ENCODE measurements at places on chromosomes 1 and 21. TPM values are rescaled to one million over a fixed set of nuclear protein-coding genes. Genes with fewer than 3 reads are reported as not detected.

C1orf74 gene
- 3.2 TPM for total RNA-seq

TMPRSS15 gene
- not detected for total RNA-seq

SYT2 gene
- not detected for total RNA-seq

CCDC190 gene
- not detected for total RNA-seq

TMEM52 gene
- 0.99 TPM for total RNA-seq

TRIM46 gene
- 10.2 TPM for total RNA-seq

SPSB1 gene
- 10.0 TPM for total RNA-seq

PRRX1 gene
- total RNA-seq, result not detected

RXRG gene
- not detected for total RNA-seq

MTARC2 gene
- not detected for total RNA-seq

TNFRSF14 gene
- 215 TPM for total RNA-seq

GJA4 gene
- total RNA-seq, result not detected

- no peak overlapping the region for H3K27ac ChIP-seq
- peaks cover 9% of the 10 kb centered on the region for H3K36me3 ChIP-seq
- peaks cover 3% of the 10 kb centered on the region for H3K27me3 ChIP-seq
- DNase-seq, result no peak
- H3K4me1 ChIP-seq, result peaks cover 11% of the 10 kb centered on the region
These were observed 101.3 kb downstream of the TGFBR3 start for GRCh38 chr1:91784616-91785015.

GRCh38 chr1:205270271-205270670, 42.5 kb downstream of the TMCC2 start:
- no peak overlapping the region for H3K4me3 ChIP-seq
- no peak overlapping the region for H3K27ac ChIP-seq
- H3K36me3 ChIP-seq, result peaks cover 9% of the 10 kb centered on the region

- no peak overlapping the region for H3K4me3 ChIP-seq
- peaks cover 50% of the 10 kb centered on the region for H3K4me1 ChIP-seq
- H3K27me3 ChIP-seq, result peaks cover 1% of the 10 kb centered on the region
- no peak for DNase-seq
- peaks cover 1% of the 10 kb centered on the region for H3K36me3 ChIP-seq
These were observed 35.7 kb upstream of the THEM4 start for GRCh38 chr1:151944857-151945575.

- H3K27me3 ChIP-seq, result no peaks in the 10 kb centered on the region
- peaks cover 44% of the 10 kb centered on the region for H3K4me1 ChIP-seq
- H3K4me3 ChIP-seq, result peak overlapping the region; percentile 64
- no peak for DNase-seq
- H3K36me3 ChIP-seq, result peaks cover 74% of the 10 kb centered on the region
These were observed 5.5 kb downstream of the PTPN7 start for GRCh38 chr1:202154766-202155477.

GRCh38 chr1:203401199-203401877, 50.4 kb upstream of the FMOD start:
- H3K36me3 ChIP-seq, result no peaks in the 10 kb centered on the region
- no peaks in the 10 kb centered on the region for H3K4me1 ChIP-seq
- H3K27me3 ChIP-seq, result peaks cover 22% of the 10 kb centered on the region
- H3K27ac ChIP-seq, result no peak overlapping the region
- no peak overlapping the region for H3K4me3 ChIP-seq

GRCh38 chr21:38459490-38459889, 38.8 kb downstream of the ERG start:
- H3K27ac ChIP-seq, result no peak overlapping the region
- no peaks in the 10 kb centered on the region for H3K36me3 ChIP-seq
- peaks cover 2% of the 10 kb centered on the region for H3K27me3 ChIP-seq
- DNase-seq, result no peak
- H3K4me3 ChIP-seq, result no peak overlapping the region

GRCh38 chr1:94522304-94522703, 19.3 kb downstream of the F3 start:
- H3K4me1 ChIP-seq, result no peaks in the 10 kb centered on the region
- no peak overlapping the region for H3K4me3 ChIP-seq
- H3K27ac ChIP-seq, result no peak overlapping the region
- peaks cover 2% of the 10 kb centered on the region for H3K36me3 ChIP-seq
- peaks cover 16% of the 10 kb centered on the region for H3K27me3 ChIP-seq

DNA sequence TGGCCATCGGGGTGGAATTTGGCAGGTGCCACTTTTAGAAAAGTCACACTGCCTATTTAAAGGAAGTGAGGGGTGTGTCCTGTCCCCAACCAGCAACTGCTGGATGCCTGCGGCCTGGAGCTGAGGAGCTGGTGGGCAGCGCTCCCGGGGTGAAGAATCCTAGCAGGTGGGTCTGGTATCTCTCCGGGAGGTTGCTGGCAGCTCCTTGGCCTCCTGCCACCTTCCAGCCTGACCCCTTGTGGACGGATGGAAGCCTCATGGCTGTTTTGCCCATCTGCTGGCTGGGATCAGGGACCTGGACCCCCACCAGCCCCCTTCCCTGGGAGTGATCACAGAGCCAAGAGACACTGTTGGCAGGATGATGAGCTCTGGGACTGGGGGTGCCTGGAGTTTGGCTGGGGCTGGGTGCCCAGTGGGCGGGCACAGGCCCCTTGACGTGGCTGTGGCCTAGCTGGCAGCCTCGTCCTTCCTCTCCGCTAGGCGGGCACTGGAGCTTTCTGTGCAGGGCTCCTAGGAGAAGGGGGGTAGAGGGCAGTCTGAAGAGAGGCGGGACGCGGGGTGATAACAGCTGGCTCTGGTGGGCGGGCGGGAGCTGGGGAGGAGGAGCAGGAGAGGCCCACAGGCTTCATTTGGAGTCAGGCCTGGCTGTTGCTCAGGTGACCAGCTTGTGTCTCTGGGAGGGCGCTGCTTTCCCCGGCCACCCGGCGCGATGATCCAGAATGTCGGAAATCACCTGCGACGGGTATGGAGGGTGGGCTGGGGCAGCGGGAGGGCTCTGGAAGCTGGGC, at the start of gene ACOT11:
Gene ACOT11 (plus strand): TSS at position 628 of the 788 bp plus-strand sequence. CDS start 82 bp downstream, at position 710.
- DNase-seq, result no peak
- H3K36me3 ChIP-seq, result no peaks in the 10 kb centered on the region
- H3K4me1 ChIP-seq, result no peaks in the 10 kb centered on the region
- H3K4me3 ChIP-seq, result no peak within 1 kb of the TSS
- H3K27me3 ChIP-seq, result peaks cover 5% of the 10 kb centered on the region
- H3K27ac ChIP-seq, result no peak within 1 kb of the TSS

- H3K27ac ChIP-seq, result no peak overlapping the region
- H3K36me3 ChIP-seq, result no peaks in the 10 kb centered on the region
- H3K4me1 ChIP-seq, result no peaks in the 10 kb centered on the region
- H3K4me3 ChIP-seq, result no peak overlapping the region
These were observed 22.1 kb downstream of the SOX13 start for GRCh38 chr1:204094856-204095634.

DNA sequence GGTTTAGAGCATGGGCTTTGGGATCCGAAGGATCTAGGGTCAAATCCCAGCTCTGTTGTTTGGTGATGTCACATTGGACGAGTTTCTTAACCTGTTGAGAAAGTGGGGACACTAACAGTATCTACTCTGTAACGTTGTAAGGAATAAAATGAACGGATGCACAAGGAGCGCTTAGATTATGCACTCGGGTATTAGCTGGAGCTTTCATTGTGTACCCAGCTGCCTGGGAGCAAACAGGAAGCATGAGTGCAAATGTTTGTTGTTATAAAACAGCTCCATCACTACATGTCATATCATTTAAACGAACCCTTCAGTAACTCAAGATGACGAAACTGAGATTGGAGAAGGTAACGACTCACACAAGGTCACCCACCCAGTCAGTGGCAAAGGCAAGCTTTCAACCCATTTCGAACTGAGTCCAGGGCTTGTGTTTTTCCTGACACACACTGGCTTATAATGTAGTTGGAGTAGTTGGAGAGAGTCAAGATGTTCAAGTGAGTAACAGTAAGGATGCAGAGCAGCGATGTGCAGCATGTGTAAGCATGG, 16.2 kb upstream of the SLC6A17 start:
- H3K27me3 ChIP-seq, result peaks cover 45% of the 10 kb centered on the region
- no peak for DNase-seq
- H3K27ac ChIP-seq, result no peak overlapping the region
- no peak overlapping the region for H3K4me3 ChIP-seq
- H3K4me1 ChIP-seq, result peaks cover 11% of the 10 kb centered on the region

DNA sequence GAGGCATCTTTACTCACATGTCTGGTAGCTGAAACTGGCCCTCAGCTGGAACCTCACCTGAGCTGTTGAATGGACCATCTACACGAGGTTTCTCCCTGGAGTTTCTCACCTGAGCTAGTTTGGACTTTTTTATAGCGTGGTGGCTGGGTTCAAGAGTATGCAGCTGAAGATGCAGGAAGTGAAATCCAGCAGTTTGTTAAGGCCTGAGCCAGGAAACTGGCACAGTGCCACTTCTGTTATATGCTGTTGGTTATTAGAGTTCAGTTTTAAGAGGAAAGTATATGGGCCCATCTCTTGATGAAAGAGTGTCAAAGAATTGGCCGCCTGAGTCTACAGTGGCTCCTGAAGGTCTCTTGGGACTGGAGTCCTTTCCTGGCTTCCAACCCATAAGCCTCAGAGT, 35.6 kb downstream of the STUM start:
- no peak overlapping the region for H3K4me3 ChIP-seq
- H3K36me3 ChIP-seq, result no peaks in the 10 kb centered on the region
- no peak for DNase-seq
- no peaks in the 10 kb centered on the region for H3K4me1 ChIP-seq
- H3K27ac ChIP-seq, result no peak overlapping the region
- peaks cover 2% of the 10 kb centered on the region for H3K27me3 ChIP-seq

- H3K27ac ChIP-seq, result no peak overlapping the region
- H3K36me3 ChIP-seq, result peaks cover 2% of the 10 kb centered on the region
- H3K4me1 ChIP-seq, result peaks cover 46% of the 10 kb centered on the region
- peak overlapping the region; percentile 28 for H3K4me3 ChIP-seq
- H3K27me3 ChIP-seq, result no peaks in the 10 kb centered on the region
- DNase-seq, result no peak
These were observed 41.9 kb downstream of the HIVEP3 start for GRCh38 chr1:41876576-41877445.

- no peak for DNase-seq
- no peak overlapping the region for H3K4me3 ChIP-seq
- peaks cover 6% of the 10 kb centered on the region for H3K4me1 ChIP-seq
These were observed 25.2 kb upstream of the PLA2G2C start for GRCh38 chr1:20211511-20211931.

- H3K4me1 ChIP-seq, result peaks cover 26% of the 10 kb centered on the region
- H3K27me3 ChIP-seq, result no peaks in the 10 kb centered on the region
- peaks cover 2% of the 10 kb centered on the region for H3K36me3 ChIP-seq
- no peak overlapping the region for H3K4me3 ChIP-seq
These were observed 20.5 kb downstream of the ARMH1 start for GRCh38 chr1:44694863-44695478.

GRCh38 chr1:156658945-156659574, 17.1 kb downstream of the BCAN start:
- H3K4me1 ChIP-seq, result peaks cover 51% of the 10 kb centered on the region
- DNase-seq, result no peak
- peak overlapping the region; percentile 62 for H3K27ac ChIP-seq

- no peak for DNase-seq
- H3K36me3 ChIP-seq, result peaks cover 19% of the 10 kb centered on the region
- H3K4me1 ChIP-seq, result peaks cover 5% of the 10 kb centered on the region
These were observed 12.5 kb downstream of the MECR start for GRCh38 chr1:29218223-29218622.

GRCh38 chr1:158425027-158425426, 1.0 kb downstream of the OR10K2 start:
- no peaks in the 10 kb centered on the region for H3K4me1 ChIP-seq
- no peaks in the 10 kb centered on the region for H3K27me3 ChIP-seq
- DNase-seq, result no peak
- no peaks in the 10 kb centered on the region for H3K36me3 ChIP-seq
- H3K27ac ChIP-seq, result no peak overlapping the region

- peaks cover 25% of the 10 kb centered on the region for H3K4me1 ChIP-seq
- no peak overlapping the region for H3K27ac ChIP-seq
- DNase-seq, result no peak
- H3K36me3 ChIP-seq, result peaks cover 4% of the 10 kb centered on the region
These were observed 16.6 kb upstream of the ELOA start for GRCh38 chr1:23726686-23727085.

DNA sequence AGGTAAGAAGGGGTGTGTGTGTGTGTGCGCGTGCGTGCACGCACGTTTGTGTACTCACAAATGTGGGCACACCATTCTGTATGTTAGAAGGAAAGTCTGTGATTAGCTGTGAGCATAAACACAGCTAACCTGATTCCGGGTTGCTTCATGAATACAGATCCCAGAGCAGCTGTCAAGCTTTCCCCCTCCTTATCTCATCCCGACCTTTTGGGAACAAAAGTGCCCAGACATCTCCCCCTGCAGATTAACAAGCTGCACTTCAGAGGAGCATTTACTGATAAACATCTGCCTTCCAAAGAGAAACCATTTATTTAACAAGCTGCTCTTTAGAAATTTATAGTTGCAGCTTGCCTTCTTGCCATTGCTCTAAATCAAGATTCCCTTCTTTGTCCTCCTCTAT, 97.0 kb downstream of the MT1HL1 start:
- peaks cover 2% of the 10 kb centered on the region for H3K36me3 ChIP-seq
- H3K27ac ChIP-seq, result no peak overlapping the region
- H3K4me1 ChIP-seq, result no peaks in the 10 kb centered on the region
- H3K4me3 ChIP-seq, result no peak overlapping the region
- no peak for DNase-seq

DNA sequence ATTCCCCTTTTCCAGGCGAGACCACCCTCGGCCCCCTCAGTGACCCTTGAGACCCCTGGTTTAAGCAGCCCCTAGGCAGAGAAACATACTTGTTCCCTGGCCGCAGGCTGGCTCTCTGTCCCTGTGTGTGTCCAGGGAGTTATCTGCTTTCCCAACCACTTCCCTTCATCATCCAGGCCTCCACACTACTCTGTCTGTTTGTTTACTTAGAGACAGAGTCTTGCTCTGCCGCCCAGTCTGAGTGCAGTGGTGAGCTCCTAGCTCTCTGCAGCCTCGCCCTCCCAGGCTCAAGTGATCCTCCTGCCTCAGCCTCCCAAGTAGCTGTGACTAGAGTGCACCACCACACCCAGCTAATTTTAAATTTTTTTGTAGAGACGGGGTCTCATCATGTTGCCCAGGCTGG, 5.8 kb upstream of the VWA1 start:
- no peak for DNase-seq
- H3K4me1 ChIP-seq, result no peaks in the 10 kb centered on the region
- no peaks in the 10 kb centered on the region for H3K36me3 ChIP-seq
- H3K4me3 ChIP-seq, result no peak overlapping the region
- peaks cover 24% of the 10 kb centered on the region for H3K27me3 ChIP-seq

DNA sequence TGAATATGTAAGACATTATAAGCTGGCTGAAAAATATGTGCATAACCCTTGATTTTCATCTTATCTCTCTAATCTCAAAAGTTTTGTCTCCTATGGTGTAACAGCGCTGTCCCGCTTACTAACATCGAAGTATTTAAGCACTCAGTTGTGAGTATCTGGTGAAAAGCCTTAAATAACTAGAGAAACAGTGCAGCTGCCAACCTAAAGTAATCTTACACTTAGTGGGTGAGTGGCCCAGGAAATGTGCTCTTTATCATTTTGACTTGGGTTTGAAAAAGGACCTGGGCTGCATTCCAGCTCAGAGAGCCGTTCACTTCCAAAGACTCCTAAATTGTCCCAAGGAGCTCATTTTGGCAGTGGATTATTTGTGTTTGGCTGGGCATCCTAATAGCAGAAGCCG, 225.9 kb downstream of the SPATA17 start:
- H3K27ac ChIP-seq, result no peak overlapping the region
- no peaks in the 10 kb centered on the region for H3K36me3 ChIP-seq
- H3K27me3 ChIP-seq, result no peaks in the 10 kb centered on the region
- no peak overlapping the region for H3K4me3 ChIP-seq
- no peak for DNase-seq
